ENCODE measurements at places on chromosomes 5 and 9.
A peak's percentile ranks its signal among the peaks of the same experiment; 100 is the strongest.

DNA sequence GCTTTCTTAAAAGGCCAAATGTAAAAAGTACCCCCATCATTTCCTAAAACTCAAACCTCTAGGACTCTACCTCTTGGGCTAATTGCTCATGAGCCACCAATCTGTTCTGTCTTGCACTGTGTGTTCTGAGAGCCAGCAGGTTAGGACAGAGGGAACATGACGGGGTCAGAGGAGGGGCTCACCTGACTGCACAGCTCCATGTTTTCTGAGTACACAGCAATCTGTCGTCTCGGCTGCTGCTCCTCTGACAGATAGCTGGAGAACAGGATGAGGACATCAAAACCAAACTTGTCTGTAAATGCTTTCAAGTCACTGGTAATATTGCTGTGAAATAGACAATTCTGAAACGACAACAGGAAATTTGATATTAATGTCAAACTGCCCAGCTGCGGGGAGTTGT is 50.9 kb upstream of the PCA3 start:
- no peak for DNase-seq

- peak; percentile 37 for DNase-seq
These were observed 1.5 kb downstream of the VAV2 start for GRCh38 chr9:133990366-133991213.

- DNase-seq = no peak
These were observed 7.3 kb downstream of the FCN2 start for GRCh38 chr9:134887686-134888602.

GRCh38 chr9:116806075-116806474 is 119.0 kb downstream of the TRIM32 start:
- no peak for DNase-seq

DNA sequence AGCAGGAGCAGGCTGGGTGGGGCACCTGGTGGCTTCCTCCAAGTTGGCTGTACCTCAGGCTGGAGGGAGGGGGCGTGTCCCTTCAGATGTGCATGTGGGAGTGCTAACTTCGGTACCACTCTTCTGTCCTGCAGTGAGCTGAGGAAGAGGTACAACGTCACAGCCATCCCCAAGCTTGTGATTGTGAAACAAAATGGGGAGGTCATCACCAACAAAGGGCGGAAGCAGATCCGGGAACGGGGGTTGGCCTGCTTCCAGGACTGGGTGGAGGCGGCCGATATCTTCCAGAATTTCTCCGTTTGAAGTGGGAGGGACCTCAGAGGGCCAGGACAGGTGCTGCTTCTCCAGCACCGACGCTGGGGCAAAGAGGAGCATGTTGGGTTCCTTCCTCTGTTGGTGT is 9.3 kb downstream of the NXNL2 start:
- DNase-seq = no peak

DNA sequence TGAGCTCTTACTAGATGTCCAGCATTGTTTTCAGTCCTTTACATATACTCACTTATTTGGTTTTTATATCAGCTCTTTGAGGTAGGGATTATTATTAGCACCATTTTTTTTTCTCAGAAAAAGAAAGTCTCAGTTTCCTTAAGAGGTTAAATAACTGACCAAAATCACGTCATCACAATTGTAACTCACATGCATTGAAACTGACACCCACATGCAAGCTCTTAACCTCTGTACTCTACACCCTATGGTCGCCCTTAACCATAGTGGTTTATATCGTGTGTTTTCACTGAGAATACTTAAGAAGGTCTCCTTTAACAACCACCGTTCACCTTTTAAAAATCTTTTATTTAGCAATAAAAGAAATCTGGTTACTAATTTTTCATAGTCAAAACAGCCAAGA is 61.0 kb downstream of the PRDM6 start:
- no peak for DNase-seq

GRCh38 chr9:107280543-107280942 is 2.5 kb upstream of the RAD23B start:
- DNase-seq = no peak

DNA sequence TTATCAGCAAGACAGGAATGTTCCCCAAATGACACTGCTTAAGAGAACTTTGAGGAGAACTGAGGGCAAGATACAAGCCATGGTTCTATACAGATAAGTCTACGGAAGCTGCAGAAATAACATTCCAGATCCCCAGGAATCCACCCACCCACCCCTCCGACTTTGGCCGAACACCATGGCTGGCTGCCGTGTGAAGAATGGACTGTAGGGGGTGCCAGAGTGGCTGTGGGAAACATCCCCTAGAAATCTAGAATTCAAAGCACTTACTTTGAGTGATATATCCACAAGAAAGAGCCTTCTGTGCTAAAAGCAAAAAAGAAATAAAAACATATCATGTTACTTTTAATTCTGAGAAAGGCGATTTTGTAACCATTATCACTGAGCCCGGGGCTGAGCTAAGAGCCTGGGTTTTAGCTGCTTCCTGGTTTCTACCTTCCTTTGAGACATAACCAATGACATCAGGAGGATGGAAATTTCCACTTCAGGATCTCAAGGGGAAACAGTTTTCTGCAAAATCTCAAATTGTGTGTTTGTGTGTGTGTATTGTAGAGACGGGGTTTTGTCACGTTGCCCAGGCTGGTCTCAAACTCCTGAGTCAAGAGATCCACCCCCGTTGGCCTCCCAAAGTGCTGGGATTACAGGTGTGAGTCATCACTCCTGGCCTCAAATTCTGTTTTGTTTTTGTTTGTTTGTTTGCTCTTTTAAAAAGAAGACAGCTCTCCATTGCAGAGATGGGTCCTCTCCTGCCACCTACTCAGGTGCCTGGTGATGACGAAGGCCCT is 36.4 kb downstream of the GGTA1 start:
- peak; percentile 20 for DNase-seq

DNA sequence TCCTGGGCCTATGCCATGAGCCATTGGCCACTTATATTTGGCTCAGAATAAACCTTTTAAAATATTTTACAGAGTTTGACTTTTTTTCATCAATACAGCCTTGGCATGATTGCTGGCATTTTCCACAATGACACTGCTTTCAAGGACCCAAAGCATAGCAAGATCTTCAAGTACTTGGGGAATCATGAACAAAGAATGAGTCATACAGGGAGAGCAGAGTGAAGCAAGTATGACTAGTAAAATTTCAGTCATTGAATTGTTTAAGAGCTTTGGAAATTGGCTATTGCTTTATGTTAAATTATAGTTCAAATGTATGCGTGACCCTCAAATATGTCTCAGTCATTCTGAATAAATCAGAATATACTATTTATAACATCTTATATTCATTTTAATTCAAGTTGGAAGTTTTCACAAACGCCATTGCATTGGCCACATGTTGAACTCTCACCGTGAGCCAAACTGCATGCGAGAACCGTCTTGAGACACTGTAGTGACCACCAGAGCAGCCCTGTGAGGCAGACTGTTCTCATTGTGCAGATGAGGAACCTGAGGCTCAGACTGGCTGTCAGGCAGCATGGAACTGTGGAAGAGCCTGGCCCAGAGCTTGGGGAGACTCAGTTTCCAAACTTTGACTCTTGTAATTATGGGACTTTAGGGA is 52.9 kb downstream of the GDNF start:
- peak; percentile 29 for DNase-seq

DNA sequence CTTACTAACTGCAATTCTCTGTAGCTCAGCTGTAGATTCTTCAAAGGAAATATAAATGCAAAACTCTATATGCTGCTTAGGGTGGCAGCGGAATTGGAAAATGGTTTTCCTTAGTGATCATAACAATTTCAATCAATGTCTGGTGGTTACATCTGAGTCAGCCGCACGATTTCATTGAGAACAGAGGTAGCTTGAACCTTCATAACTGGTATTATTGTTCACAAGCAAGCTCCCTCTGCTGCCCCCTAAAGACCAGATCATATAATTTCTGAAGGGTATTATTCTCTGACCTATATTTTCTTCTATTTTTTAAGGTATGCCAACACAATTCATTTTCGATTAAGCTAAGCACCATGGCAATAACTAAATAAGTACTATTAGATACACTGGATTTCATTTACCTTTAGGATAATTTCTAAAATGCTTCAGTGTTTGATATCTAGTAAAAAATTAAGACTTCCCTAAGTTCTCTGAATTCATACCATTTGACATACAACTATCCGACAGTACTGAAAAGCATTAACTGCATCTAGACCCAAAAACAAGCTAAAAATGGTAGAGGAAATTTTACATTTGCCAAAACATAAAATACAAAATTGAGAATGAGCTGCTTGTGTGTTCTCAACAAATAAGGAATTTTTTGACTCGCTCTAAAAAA is 181.1 kb upstream of the SPEF2 start:
- peak; percentile 48 for DNase-seq

DNA sequence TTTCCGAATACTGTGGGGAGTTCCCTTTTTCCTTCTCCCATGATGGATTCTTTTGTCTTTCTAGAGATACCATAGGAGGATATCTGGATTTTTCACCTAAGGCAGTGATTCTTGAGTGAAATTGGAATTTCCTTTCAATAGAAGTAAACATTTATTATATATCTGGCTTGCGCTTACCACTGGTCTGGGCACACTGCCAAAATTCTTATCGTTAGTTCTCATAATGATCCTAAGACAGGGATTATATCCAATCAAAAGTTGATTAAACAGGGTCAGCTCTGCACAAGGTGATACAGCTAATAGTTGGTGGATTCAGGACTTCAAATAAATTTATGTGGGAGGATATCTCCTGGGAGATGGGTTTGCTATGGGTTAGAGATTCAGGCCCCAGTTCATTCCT is 9.6 kb downstream of the TLE4 start:
- DNase-seq = no peak

GRCh38 chr5:7869474-7870136 is 657 bp downstream of the MTRR start:
- no peak for DNase-seq

GRCh38 chr5:72133212-72133990 is 26.1 kb downstream of the MAP1B start:
- DNase-seq = no peak

- peak; percentile 7 for DNase-seq
These were observed 57.8 kb downstream of the C9orf153 start for GRCh38 chr9:86201474-86202337.

GRCh38 chr9:134950386-134951210 is 32.9 kb upstream of the FCN1 start:
- DNase-seq = no peak

DNA sequence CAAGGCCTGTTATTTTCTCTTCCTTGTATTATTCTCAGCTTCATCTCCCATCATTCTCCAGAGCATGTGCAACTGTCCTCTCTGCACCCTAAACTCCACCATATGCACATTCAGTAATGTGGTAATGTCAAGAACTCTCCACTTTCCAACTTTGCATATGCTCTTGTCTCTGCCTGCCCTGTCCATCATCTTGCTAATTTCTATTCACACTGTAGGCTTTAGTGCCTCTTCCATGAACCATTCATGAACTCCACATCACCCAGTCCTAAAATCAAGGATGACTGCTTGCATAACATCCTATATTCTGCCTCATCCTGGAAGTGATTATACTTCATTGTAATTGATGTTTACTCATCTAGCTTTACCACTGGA is 354.8 kb downstream of the PDE4D start:
- no peak for DNase-seq

DNA sequence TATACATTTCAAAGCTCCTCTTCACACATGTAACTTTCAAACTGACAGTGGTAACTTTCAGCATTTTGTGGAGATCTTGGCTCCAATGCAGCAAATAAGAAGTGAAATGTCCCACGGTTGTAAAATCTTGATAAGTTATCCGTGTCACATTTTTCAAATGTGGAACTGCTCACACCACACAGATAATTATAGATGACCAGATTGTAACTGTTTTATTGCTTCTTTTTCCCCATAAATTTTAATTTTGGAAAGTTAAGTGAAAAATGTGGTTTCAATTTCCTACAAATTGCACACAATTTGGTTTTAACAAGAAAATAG is 347.1 kb downstream of the EBF1 start:
- DNase-seq = no peak

GRCh38 chr9:81729135-81729534 is 39.8 kb upstream of the TLE1 start:
- DNase-seq = no peak

- no peak for DNase-seq
These were observed 33.4 kb upstream of the FCHO2 start for GRCh38 chr5:72922422-72922821.

DNA sequence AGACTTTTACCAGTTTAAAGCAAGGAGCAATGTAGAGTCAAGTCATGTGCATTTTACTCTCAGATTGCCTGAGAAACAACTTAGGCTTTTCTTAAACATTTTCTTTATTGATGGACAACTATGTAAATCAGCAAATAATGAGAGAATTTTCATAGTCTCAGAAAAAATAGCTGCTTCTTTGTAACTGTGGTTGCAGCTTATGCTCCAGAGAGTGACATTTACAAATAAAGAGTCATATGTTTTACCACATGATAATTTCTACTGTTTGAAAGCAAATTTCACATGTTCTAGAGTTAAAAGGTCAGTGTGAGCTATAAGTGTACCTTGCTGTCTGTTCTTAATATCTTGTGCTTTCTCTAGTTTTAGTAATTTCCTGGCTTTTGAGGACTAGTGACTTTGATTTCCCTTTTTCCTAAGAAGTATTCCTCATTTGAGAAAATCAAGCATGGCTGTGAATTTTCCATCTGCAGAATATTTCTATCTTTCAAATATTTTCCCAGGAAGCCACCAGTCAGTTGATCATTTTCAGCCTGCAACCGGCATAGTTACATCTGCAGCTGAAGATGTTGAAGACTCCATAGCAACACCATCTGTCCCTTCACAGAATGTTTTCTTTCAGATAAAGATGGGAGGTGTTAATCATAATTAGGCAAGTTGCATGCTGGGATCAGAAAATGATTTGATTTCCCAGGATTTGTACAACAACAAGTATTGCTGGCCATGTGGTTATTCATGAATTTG is 229.9 kb downstream of the SGCD start:
- DNase-seq = peak; percentile 88

DNA sequence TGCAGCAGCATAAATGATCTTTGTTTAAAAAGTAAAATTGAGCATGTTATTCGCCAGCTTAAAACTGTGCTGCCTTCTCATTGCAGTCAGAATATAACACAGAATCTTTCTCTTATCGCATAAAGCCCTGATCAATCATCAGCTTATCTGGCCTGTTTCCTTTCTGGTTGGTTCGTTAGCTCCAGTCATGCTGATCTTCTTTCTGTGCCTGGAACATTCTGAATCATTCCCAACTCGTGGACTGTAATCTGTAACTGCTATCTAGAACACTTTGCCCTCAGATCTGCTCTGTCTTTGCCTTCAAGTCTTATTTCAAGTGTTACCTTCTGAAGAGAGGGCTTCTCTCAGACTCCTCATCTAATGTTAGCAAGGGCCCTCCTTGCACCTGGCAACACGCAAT is 11.9 kb upstream of the FER start:
- DNase-seq = no peak

Data from foreskin melanocyte (primary cell).